ENCODE measurements at places on chromosomes 4 and X. TPM values are rescaled to one million over a fixed set of nuclear protein-coding genes. Genes with fewer than 3 reads are reported as not detected.

Gene CENPI
- 47.4 TPM for total RNA-seq

- DNase-seq, result peak; percentile 30
Observed at GRCh38 chr4:39699687-39700409, 1.9 kb downstream of the UBE2K start.

DNA sequence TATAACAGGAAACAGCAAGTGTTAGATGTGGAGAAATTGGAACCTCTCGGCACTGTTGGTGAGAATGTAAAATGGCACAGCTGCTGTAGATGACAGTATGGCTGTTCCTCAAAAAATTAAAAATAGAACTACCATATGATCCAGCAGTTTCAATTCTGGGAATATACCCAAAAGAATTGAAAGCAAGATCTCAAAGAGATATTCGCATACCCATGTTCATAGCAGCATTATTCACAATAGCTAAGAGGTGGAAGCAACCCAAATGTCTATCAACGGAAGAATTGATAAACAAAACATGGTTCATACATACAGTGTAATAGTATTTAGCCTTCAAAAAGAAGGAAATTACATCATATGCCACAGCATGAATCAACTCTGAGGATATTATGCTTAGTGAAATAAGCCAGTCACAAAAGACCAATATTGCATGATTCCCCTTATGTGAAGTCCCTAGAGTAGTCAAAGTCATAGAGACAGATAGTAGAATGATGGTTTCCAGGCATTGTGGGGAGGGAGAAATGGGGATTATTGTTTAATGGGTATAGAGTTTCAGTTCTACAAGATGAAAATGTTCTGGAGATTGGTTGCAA lies 467.7 kb downstream of the IDS start:
- DNase-seq, result no peak

- DNase-seq, result no peak
Observed at GRCh38 chrX:152873361-152873760, 24.5 kb upstream of the ZNF185 start.

Gene H2BW2
- not detected for total RNA-seq

- DNase-seq, result no peak
Observed at GRCh38 chr4:115145393-115146160, 32.2 kb upstream of the NDST4 start.

- no peak for DNase-seq
Observed at GRCh38 chrX:54494989-54495813, 833 bp downstream of the FGD1 start.

DNA sequence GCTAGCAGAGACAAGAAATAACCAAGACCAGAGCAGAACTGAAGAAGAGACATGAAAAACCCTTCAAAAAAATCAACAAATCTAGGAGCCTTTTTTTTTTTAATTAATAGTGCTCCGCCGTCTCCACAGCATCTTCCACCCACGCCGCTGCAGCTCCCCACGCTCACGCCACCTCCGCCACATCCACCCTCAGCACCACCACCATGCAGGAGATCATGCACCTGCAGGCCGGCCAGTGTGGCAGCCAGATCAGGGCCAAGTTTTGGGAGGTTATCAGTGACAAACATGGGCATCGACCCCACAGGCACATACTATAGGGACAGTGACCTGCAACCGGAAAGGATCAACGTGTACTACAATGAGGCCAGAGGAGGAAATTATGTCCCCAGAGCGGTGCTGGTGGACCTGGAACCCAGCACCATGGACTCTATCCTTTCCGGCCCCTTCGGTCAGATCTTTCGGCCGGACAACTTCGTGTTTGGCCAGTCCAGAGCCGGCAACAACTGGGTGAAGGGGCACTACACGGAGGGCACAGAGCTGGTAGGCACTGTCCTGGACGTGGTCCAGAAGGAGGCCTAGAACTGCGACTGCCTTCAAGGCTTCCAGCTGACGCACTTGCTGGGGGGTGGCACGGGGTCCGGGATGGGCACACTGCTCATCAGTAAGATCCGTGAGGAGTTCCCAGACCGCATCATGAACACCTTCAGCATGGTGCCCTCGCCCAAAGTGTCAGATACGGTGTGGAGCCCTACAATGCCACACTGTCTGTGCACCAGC lies 171.2 kb downstream of the THOC2 start:
- no peak for DNase-seq

Gene RNF212
- total RNA-seq, result not detected

Gene MAGEB10
- total RNA-seq, result not detected

GRCh38 chr4:120830204-120830603 lies 92.3 kb downstream of the PRDM5 start:
- no peak for DNase-seq
